K562 (cell line): ENCODE measurements at places on chromosomes 3 and 15. TPM values are rescaled to one million over a fixed set of nuclear protein-coding genes. Genes with fewer than 3 reads are reported as not detected.
A peak's percentile ranks its signal among the peaks of the same experiment; 100 is the strongest.

Gene MEIS2
- polyA plus RNA-seq, result 21.2 and 26.8 TPM in 2 replicates

GRCh38 chr15:72503147-72503546, 29.0 kb downstream of the ARIH1 start:
- DNase-seq, result no peak

DNA sequence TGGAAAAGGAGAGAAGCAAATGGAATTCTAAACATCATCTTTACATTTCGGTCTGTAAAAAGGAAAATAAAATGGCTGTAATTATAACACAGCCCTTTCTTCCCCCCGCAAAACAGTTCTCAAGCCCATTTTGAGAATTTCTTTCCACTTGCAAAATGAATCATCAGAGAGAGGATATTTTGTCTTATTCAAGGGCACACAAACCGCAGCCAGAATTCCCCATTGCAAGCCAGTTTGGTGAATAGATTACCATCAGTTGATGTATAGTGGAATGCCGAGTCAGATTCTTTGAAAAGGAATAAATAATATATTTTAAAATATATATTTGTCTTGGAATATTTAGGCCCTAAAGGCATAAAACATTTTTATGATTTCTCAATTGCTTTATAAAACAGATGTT, 420.4 kb upstream of the SEMA6D start:
- DNase-seq, result no peak

Gene HYAL3
- polyA plus RNA-seq, result 9.0 and 16.5 TPM in 2 replicates

DNA sequence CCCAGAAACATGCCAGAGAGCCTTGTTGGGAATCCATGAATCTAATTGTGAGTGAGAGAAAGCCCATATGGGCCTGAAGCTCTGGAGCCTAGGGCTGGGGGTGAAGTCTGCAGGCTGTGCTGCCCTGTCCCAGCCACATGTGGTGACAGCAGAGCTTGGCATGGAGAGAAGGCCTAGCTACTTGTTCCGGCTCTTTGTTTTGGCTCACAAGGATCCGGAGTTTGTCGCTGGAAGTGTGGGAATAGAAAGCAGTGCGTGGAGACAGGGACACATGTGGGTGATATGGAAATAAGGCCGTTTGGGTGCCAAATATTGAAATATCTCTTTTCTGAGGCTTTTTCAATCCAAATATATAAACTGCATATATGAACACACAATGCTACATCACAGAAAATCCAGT, 78.2 kb downstream of the CLSTN2 start:
- no peak for DNase-seq

DNA sequence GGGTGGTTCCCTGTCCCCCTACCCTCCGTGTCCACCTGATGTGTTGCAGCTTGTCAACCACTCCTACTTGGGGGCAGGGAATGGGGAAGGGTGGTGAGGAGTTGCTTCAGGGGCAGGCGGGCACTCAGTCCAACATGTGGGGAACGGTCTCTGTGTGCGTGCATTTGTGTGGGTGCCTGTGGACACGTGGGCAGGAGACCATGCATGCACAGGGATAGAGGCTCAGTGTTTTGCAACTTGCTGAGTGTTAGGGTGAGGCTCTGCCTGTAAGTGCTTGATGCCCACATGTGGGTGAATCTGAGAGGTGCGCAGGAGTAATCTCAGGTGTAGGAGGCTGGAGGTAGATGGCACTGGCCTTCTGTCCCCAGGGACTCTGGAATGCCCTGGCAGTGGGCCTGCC, 24.4 kb upstream of the TMEM115 start:
- no peak for DNase-seq

- DNase-seq, result no peak
These were observed 29.4 kb upstream of the DUSP7 start for GRCh38 chr3:52085681-52086282.

Gene DOCK3
- polyA plus RNA-seq, result 0.03 TPM in 1 of 2 replicates, not detected in the other

- DNase-seq, result peak; percentile 70
These were observed 22.6 kb upstream of the LYSMD4 start for GRCh38 chr15:99755692-99756409.

DNA sequence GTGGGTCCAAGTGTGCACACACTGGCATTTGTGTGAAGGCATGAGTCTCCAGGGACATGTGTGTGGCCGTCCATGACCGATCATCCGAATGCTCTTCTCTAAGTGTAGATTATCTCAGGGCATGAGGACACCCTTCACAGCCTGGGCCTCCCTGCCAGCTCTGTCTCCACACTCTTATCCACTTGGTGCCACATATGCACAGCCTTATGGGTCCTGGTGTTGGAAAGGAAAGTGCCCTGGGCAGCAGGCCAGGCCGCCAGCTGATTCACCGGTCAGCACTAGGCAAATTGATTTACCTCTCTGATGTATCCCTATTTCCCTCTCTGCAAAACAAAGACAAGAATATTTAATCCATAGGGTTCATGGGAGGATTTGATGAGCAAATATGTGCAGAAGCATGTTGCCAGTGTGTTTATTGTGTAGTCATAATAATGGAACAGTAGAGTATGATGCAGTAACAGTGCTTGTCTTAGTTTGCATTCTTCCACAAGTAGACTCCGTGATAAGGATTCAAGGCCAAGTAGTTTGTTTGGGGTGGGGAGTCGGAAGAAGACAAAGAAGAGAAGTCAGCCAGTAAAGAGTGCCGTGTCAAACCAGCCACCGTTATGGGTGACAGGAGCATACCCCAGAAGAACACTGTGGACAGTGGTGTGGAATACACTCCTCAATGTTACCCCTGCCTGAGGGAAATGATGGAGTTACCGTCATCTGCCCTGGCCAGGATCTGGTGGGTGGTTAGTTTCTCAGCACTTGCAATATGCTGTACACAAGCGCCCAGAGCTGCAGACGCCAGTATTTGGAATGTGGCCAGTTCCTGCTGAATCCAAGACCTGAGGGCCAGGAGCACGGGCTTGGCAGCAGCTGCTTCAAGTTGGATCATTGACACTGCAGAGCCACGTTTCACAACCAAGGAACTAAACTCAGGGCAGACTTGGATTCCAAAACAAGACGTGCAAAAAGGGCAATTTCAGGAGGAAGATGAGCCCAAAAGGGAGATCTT, 85.1 kb downstream of the MTHFS start:
- DNase-seq, result no peak

DNA sequence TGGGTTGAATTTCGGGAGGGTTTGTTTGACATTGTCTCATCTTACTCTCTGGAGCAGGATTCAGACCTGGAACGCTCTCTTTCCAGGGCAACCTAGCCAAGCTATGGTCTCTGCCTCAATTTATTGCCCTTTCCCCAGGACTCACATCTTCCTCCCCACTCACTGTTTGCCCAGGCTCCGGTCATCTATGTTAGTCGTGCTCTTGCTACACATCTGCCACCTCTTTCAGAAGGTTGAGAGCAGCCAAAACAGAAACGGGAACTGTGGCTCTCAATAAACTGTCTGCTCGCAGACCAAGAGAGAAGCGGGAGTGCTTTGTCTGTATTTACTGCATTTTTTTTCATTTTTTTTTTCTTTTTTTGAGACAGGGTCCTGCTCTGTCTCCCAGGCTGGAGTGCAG, 81.6 kb downstream of the ST6GAL1 start:
- no peak for DNase-seq

- DNase-seq, result no peak
These were observed 8.6 kb upstream of the TIPIN start for GRCh38 chr15:66364944-66365528.

DNA sequence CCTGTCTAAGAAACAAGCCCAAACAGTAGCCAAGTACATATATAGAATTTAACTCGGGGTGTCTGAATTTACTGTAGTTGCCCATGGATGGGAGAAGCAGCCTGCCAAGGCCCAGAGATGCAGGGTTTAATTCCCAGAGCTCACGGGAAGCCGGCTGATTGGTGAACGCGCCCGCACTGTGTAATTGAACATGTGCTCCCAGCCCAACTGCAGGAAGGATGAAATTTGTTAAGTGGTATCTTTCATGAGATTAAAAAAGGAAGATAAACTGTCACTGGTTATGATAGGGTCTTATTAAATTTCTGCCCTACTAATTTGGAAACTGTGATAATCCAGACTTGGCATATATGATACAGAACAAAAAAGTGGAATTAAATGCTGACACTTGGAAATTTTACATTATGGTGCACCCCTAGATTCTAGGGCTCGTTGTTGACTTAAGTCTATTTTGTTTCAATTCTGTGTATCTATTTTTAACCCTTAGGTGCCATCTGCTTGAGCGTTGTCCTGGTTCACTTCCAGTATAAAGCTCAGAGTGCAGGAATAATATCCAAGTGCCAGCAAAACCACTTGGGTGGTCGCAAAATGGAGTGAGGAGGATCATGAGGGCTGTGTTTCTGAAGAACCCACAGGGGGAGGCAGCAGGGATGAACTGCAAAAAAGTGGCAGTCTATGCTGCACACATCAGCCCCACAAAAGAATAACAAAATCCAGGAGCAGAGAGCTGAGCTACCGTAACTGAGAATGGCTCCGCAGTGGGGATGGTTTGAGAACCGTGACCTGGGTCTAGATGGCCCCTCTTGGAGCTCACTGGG, 13.8 kb upstream of the TMC3 start:
- no peak for DNase-seq

Gene WDR49
- not detected in 2 replicates for polyA plus RNA-seq

- DNase-seq, result no peak
These were observed 214.0 kb upstream of the BHLHE40 start for GRCh38 chr3:4765212-4765611.

GRCh38 chr3:41200669-41201021, 1.3 kb downstream of the CTNNB1 start:
- peak; percentile 77 for DNase-seq

DNA sequence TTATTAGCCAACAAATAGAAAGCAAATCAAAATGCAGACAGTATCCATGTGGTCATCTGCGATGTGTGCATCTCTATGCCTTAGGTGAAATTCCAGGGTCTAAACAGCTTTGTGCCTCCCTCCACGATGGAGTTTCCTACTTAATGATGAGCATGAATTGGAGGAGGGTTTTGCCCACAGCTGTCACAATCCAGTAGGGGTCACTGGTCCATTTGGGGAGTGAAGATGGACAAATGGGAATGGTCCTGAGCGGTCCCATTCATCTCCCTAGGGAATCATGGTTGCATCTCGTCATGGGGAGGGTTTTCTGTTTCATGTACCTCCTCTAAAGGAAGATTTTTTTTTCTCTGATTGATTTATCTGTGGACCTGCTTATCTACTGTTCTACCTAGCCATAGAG, 358.0 kb downstream of the PTPRG start:
- DNase-seq, result no peak

Gene GOLGA6D
- polyA plus RNA-seq, result not detected in 2 replicates

DNA sequence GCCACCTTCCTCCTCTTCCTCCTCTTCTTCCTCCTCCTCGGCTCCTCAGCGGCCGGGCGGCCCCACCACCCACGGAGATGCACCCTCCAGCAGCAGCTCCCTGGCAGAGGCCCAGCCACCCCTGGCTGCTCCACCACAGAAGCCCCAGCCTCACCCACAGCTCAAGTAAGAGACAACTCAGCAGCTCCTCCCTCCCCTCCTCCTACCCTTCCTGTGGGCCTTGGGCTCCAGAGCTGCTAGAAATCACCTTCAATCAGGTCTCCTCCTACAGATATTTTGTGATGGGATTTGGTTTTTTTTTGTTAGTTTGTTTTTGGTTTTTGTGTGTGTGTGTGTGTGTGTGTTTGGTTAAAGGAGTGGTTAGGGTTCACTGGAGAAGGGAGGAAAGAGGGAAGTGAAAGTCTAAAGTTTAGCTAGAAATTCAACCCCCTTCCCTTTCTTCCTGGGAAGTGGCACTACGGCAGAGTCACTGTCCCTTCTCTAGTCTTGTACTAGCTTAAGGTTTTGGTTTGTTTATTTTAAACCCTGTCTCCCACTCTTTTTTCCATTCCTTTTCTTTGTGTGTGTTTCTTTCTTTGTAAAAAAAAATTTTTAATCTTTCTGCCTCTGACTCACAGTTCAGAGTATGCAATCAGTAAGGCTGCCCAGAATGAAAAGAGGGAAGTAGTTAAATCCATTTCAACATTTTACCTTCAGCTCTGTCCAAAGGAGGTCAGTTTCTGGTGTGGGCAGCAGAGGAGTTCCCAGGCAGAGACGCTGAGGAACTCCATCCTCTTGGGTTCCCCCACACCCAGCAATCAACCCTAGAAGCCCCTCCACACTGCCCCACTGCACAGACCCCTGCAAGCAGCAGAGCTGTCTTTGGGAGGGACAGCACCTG, 29.0 kb upstream of the TIMP4 start:
- DNase-seq, result no peak

Gene RASL12
- polyA plus RNA-seq, result not detected in 2 replicates

- DNase-seq, result peak; percentile 57
These were observed 829 bp downstream of the RNF7 start for GRCh38 chr3:141738891-141739363.

Gene PLD1
- 11.4 and 16.3 TPM in 2 replicates for polyA plus RNA-seq

DNA sequence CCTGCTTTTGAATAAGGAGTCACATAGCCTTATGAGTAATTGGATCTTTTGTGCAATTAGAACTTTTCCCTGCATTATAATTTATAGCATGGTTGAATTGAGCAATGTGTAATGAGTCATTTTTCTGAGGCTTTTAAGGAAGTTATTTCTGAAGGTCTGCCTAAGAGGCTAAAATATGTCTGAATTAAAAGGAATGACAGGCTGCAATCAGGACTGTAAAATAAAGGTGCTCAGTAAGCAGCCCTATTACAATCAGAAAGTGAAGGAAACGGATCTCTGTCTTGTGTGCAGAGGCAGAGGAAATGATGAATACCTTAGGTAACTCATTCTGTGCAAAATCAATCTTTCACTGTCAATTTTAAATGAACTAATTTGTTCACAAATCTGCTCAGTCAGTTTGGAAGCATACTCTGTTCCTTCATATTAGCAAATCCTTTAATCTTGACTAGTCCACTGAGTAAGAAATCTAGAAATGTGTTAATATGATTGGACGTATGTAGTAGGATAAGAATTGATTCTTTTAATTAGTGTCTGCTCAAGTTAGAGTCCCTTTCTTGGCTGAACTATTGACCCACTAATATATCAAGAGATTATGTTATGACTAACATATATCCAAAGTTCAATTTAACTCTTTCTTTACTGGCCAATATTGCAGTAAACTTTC, 290.1 kb downstream of the ZIC1 start:
- no peak for DNase-seq

GRCh38 chr3:113153499-113154107, 57.8 kb upstream of the BOC start:
- DNase-seq, result no peak

DNA sequence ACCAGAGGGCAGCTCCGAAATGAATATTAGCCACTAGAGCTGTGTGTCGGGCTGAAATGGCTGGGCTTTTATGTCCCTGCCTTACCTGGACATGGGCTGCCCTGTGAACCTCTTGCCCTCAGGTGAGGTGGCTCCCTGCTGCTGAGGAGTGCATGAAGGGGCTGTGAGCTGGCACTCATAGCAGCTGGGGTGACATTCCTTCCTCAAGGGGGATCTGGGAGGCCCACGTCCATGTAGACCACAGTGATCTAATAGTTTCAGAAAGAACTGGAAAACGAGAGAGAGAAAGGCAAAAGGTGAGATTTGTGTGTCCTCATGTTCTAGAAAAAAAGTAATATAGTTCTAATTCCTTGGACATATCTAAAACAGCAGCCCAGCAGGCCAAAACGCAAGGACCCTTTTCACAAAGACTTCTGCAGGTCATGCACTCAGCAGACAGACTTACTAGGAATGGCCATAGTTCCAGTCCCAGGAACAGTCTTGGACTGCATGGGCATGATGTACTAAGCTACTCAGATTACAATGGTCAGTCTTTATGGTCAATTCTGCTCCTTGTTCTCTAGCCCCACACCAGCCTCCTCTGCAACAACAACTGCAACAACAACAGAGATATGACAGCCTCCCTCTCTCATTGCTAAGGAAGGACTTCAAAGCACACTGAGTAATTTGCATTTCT, 10.8 kb upstream of the SLC24A5 start:
- DNase-seq, result no peak
